ENCODE measurements at places on chromosomes 5 and 9.

- no peak for DNase-seq
Measured at GRCh38 chr5:93224624-93225023, 356.4 kb downstream of the NR2F1-AS1 start.

DNA sequence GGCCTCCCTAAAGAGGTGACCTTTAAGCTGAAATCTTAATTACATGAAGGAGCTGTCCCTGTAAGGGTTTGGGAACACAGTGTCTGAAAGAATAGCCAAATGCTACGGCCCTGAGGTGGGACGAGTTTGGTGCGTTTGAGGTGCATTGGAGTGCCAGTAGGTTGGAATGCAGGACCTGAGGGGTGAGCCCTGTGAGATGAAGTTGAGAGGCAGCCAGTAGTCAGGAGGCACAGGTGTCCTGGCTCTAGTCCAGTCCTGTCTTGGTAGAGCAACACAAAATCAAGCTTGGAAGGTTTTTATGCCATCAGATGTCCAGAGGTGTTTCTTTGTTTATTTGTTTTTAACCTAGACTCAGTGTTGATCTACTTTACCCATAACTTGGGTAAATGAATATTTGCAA lies 108.5 kb downstream of the ARHGAP26 start:
- DNase-seq = no peak

DNA sequence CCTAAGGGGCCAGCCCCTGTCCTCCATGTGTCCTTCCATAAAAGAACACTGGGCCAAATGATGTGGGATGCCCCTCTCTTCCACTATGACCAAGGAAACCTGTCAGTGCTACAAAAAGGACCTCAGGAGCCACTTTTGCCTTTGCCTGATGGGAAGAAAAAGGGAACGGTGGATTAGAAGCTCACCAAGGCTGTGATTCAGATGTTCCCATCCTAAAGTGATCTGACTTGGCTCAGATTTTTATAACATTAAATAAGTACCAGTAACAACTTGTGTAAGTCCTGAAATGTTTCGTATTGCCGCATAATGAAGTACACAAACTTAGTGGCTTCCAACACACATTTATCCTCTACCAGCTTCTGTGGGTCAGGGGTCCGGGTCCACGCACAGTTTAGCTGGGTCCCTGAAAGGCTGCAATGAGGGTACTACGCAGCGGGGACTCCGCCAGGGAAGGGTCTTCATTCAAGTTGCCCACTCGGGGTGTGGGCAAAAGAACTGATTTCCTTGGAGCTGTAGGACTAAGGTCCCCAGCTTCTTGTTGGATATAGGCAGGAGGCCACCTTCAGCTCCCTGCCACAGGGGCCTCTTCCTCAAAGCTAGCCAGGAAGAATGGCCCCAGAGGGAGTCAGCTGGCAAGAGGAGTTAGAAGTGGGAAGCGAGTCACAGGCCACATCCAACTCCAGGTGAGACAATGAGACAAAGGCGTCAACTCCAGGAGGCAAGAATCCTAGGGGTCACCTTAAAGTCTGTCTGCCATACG lies 60.4 kb downstream of the RAPGEF1 start:
- no peak for DNase-seq

GRCh38 chr5:115542086-115542485 lies 2.5 kb downstream of the FEM1C start:
- no peak for DNase-seq

- DNase-seq = no peak
Measured at GRCh38 chr9:4615778-4616177, 46.3 kb upstream of the PLPP6 start.

DNA sequence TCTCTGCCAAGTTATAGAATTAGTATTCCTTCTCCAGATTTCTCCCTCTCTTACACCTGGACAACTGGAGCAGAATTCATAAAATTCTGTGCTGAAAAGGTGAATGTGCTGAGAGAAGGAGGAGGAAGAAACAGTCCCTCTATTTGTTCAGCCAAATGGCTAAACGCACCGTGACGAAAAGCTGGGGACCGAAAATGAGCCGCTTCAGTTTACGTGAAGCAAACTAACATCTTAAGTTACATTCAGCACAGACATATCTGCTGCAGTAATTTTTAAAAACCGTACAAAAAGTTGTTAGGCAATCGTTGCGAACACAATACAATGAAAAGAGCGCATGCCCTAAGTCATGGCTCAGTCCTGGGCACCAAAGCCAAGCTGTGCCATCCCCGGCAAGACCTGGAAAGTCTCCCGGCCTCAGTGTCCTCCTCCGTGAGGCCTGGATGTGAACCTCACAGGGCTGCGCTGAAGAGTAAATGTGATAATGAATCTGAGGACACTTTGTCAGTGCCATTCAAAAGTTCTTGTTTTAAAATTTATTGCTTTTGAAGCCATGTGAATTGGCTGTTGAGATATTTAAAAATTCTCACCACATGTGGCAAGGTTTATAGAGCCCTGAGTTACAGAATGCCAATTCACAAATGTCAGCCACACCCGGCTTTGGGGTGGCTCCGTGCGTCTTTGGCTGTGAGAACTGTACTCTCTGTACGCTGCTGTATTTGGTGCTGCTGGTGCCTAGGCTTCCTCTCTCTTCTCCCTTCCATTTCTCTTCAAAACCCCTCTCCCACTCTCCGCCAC lies 46.3 kb downstream of the FAM240B start:
- no peak for DNase-seq

DNA sequence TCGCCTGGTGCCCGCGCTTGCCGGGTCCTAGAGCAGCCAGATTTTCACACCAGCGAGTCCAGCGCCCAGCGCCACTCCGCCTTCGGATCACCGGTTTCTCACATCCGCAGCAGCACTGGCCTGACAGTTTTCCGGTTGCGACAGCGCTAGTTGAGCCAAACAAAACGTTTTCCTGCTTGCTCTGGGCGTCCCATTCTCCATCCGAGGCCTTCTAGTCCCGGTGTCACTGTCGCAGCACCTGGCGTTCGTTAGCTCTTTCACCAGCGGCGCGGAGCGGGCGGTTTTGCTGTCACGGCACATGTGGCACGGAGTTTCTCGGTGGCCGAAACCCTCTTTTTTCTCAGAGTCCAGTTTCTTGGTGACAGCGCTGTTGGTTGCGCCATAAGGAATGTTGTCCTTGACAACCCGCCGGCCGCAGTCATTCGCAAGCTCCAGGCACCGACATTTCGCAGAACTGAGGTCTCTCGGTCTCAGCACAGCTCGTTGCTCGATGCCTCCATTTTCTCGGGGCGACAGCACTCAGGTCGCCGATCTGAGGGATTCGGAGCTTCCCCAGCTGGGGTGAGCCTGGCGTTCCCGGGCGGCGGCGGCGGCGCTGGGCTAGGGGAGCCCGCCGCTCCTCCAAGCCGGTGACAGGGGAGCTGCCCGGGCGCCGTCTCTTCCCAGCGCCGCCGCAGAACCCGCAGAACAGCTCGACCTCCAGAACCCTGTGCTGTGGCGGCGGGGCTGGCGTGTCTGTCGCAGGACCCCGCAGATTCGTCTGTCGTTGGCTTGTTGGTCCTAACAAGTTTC lies 47.8 kb downstream of the ANXA2R start:
- DNase-seq = peak; percentile 79

GRCh38 chr5:151052836-151053235 lies 28.0 kb downstream of the TNIP1 start:
- DNase-seq = no peak

GRCh38 chr5:118017536-118017935 lies 970.8 kb downstream of the DTWD2 start:
- no peak for DNase-seq

DNA sequence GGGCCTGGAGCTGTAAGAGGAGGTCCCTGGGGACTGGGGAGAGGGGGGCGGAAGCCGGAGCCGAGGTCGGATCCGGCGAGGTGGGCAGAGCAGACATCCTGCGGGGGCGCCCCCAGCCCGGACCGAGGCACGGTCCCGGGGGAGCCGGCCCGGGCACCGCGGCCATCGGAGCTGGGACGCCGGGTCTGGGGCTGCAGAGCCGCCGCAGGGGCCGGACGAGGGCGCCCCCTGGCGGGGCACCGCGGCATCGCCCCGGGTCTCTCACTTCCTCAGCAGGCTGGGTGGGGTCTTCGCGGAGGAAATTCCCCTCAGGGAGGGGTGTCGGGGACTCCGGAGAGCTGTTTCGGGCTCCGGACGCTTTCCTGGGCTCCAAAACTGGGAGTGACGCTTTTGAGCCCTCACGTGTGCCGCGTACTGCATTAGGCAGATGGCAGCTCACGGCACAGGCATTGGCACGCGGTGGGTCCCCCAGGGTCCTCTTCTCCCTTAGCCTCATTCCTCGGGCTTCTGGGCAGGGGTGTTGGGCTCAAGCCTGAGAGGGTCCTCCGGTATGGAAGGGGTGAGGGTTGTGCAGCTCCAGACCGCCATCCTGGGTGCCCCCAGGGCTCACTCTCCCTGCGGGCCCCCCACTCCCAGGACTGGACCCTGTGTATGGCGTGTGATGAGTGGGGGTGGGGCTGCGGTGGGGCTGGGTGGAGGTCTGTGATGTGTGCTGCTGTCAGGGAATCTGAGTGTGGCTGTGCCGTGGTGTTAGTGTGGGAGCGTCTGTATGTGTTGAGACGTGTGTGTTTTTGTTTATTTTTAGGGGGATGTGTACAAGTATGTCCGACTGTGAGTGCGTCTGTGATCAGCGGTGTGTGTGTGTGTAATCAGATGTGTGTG lies 29.6 kb downstream of the LHX2 start:
- DNase-seq = peak; percentile 79

- DNase-seq = peak; percentile 50
Measured at GRCh38 chr5:132259069-132259851, 1.8 kb downstream of the PDLIM4 start.

GRCh38 chr5:74241751-74242140 lies 398.8 kb downstream of the ENC1 start:
- peak; percentile 66 for DNase-seq

- no peak for DNase-seq
Measured at GRCh38 chr5:10735569-10736276, 25.3 kb downstream of the DAP start.

- DNase-seq = no peak
Measured at GRCh38 chr5:6510132-6510531, 61.5 kb downstream of the UBE2QL1 start.
